ENCODE measurements at places on chromosomes 12 and 14.

- no peak for DNase-seq
These were observed 53.0 kb downstream of the SAV1 start for GRCh38 chr14:50615056-50615455.

GRCh38 chr14:95509495-95509894 lies 7.0 kb downstream of the SYNE3 start:
- no peak for DNase-seq

DNA sequence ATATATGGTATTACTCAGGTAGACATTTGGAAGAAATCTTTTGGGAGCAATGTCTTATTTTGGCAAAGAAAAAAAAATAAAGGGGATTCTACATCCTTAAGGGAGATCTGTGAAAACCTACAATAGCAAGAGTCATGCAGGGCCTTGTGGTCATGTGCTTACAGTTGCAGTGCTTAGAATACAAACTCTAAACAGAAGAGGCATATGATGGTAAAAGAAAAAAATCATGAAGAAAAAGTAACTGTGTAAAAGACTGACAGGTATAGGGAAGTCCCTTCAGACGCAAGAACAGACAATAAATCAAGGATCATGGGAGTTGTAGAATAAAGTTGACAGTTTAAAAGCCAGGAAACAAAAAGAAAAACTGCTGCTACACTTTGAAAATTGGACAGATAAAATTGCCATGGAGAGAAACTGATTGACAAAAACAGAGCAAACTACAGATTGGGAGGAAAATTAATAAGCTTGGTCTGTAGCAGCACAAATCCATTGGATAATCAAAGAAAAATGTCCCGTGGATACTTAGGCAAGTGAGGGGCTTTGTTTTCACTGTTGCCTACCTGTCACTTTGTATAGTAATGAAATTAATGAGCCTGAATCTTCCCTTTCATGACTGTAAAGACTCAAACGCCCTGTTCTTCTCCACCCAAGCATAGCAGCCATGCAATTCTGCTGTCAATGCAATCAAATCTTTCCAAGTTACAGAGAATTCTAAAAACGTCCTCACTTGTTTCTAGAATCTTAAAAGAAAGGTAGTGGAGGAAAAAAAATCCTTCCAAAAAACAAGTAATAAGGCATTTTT lies 402.0 kb downstream of the SYT1 start:
- DNase-seq, result no peak

DNA sequence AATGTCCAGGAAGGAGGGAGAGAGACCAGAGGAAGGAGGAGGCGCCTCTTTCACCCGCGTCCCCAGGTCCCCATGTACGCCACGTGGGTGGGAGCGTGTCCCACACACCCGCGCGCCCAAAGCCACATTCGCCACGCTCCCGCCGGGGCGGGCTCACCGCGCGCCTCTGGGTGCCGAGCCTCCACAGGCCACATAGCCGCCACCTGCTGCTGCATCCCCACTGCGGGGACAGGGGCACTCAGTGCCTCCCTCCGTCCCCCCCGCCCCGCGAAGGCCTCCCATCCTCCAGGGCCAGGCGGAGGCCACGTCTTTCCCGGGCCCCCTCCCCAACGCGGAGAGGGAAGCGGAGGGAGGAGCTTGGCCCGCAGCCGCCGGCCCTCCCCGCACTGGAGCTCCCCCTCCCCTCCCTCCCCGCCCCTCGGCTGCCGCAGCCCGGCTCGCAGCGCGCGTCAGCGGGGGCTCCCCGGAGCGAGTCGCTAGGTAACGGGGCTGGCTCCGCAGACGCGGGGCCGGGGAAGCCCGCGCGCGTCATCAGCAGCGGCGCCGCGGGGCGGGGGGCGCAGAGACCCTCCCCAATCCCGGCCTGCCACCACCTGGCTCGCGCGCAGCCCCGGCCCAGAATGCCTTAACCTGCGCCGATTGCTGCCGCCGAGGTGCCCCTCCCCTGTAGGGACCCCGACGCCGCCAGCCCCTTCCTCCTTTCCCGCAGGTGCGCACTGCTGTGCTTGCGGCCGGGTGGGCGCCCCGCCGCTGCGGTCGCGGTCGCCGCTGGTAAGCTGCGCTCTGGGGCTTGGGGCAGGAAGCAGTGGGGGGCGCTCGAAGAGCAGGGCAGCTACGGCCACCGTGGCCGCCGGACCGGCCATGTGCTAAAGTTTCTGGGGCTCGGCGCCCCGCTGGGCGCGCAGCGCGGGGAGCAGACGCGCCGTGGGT lies 536 bp upstream of the TUNAR start:
- DNase-seq, result no peak

DNA sequence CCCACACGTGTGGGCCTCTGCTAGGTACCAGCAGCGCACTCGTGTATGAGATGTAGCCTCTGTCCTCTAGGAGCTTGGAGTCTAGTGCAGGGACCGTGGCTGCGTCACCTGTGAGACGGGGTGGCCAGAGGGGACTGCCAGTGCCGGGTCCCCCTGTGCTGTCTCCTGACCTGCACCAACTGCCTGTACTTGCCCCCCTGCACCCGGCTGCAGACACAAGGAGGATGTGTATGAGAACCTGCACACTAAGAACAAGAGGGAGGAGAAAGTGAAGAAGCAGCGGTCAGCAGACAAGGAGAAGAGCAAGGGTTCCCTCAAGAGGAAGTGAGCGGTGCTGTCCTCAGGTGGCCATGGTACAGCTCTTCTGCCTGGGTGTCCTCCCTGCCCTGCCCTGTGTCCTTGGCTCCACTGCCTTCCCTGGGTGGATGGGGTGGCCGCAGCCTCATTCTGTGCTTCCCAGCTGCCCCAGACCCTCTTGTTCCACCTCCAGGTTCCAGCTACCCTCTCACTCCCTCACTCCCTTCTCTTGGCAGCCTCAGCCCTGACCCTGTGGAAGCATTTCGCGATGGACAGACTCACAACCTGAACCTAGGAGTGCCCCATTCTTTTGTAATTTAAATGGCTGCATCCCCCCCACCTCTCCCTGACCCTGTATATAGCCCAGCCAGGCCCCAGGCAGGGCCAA lies 9.6 kb downstream of the PTPN6 start:
- DNase-seq, result no peak

DNA sequence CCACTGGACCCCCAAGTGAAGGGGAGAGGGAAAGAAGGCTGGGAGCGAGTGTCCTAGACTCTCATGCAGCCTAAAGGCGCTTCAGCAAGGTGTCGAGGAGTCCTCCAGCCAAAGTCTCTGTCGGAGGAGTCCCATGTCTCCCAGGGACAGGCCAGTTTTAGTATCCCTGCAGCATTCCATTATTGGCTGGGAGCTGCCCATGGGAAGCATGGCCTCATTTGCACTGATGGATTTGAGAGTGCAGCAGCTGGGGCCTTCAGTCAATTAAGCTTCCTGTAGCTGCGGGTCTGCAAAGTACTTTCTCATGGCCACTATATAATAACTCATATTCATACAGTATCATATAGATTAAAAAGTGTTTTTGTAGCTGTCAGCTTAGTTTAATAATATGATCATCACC lies 12.4 kb upstream of the RPH3A start:
- no peak for DNase-seq

DNA sequence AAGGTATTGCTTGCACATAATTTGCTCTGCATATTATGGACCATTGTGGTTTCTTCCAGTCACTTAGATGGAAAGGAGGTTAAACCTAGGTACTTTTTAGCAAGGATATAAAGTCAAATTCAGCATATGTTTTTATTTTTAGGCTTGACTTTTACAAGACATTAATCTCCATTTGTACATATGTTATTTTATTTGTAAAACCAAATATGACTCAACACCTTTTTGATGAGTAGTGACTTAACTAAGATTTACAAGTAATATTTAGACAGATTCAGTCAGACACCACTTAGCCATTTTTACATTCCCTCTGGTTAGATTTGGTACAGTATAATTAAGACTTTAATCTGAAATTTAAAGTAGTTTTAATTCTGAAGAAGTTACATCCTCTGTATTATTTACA lies 55.0 kb downstream of the BHLHE41 start:
- DNase-seq, result no peak

DNA sequence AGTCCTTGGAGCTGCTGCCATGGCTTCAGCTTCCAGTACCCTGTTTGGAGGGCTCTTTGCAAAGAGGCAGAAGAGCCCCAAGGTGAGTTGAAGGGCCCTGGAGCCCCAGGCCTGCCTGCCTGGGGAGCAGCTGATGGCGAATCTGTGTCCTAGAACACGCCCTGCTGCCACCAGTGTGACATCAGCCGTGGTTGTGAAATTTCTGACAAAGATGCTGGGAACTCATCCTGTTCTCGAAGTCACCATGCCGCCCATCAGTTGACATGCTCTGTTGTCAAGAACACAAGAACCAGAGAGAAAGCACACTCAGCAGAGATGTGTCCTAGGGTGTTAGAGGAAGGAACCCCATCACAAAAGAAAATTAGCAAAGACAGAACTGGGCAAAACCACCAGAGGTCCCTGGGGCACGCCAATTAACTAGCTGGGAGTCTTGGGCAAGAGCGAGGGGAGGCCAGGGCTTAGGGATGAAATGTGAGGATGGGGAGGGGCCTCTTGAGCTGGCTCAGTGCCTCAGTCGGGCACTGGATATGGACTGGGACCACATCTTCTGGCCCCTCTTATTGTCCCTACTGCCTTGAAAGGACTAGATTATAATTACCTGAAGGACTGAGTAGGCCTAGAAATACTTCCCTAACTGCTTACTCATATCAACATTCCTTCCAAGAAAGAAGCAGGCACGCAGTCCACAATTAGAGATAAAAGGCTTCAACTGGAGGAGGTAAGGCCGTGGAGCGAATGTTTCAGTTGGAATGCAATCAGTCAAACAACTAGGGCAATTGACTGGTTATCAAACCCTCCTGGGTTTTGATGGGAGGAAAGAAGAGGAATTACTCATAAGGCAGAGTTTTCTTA lies 163.1 kb downstream of the CACNA1C start:
- no peak for DNase-seq

DNA sequence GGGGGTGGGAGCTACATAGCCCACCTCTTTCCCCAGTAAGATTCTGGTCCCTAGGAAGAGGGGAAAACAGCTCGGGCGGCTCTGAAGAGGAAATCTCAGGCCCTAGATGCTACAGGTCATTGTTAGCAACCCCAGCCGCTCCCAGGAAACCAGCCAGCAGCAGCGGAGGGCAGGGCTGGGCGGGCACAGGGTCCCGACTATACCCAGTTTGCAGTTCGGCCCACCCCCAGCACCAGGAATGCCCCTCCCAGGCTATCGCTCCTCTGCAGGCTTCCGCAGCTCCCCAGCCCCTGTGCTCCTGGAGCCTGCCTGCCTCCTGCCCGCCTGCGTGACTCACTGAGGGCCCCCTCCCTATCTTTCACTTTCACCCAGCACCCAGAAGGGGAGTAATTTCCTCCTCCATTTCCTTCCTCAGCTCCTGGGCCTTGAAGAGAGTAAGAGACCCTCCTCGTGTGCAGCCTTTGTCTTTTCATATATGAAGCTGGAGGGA lies 27.2 kb upstream of the PNMA1 start:
- DNase-seq, result peak; percentile 43

GRCh38 chr14:69676723-69677122 lies 65.3 kb downstream of the SUSD6 start:
- no peak for DNase-seq

GRCh38 chr12:96907671-96908422 lies 790 bp downstream of the NEDD1 start:
- DNase-seq, result peak; percentile 3

DNA sequence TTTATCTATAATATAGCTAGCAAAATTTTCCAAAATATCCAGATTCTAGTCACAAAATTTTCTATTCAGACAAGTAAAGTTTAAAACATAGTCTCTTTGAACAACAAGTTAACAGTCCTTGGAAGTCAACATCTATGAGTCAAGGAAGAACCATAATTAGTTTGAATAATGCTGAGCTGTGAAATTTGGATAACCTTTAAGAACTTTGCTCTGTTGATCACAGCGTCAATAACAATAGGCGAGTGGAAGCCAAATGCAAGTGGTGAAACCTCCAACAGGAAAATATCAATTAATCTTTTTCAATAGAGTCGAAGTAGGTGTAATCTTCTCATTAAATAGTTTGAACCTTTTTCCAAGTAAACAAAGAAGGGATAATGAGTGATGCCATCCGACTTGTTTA lies 466.6 kb downstream of the FOXG1 start:
- no peak for DNase-seq

DNA sequence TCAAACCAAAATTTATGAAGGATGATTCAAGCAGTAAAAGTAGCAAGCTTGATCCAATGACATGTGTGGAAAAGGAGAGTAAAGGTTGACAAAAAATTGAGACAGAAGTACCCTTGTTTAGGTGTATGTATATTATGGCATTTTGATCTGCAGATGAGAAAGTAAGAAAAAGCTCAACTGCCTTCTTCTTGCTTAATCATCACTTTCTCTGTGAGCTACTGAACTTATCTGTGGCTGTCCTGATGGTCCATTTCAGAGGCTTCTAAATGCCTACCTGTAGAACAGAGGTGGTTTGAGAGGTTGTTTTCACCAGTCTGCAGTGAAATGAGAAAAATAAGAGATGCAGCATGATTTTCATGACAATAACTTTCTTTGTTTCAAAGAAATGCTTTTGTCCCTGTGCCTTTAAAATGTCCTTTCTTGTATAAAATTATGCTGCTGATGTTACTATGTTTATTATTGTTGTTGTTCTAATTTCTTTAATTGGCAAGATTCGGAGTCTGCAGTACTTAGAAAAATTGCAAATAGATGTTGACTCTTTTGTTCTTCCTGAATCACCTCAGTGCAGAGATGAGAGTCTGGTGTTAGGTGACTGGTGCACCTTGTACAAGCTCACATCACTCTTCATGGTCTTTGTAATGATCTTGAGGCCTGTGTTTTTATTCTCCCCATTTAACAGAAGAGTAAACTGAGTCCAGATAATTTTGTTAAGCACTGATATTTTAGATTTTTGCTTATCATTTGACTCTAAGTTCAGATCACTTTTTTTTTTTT lies 821.9 kb downstream of the VRK1 start:
- DNase-seq, result no peak

GRCh38 chr12:92600052-92600451 lies 102.7 kb upstream of the PLEKHG7 start:
- DNase-seq, result no peak

DNA sequence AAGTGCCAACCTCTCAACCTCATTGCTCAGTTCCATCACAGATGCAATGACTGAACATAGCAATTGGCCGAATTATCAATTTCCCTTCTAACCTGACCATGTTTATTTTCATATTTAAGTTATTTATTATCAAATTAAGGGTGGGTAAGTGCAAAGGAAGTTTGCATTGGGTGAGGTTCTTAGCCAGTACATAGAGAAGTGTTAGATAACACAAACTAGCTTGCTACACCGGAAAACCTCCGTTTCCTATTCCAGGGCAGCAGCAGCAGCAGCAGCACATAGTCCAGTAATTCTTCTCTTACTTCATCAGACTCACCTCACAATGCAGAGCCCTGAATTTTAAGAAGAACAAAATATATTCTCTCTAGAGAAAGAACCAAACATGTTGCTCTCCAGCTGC lies 200.5 kb upstream of the OR4E1 start:
- no peak for DNase-seq

DNA sequence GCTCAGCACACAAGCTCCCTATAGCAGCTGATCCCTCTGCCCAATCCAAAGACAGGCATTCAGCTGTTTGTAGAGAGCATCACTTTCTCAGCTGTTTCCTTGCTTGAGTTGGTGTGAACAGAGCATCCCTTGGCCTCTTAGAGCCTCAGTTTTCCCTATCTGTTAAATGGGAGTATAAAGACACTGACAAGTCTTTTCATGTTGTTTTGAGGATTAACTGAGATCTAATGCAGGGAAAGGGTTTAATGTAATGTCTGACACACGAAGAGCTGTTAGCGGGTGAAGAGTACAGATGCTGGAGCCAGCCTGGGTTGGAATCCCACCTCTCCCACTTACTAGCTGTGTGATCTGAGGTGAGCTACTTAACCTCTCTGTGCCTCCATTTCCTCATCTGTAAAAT lies 149.5 kb downstream of the PHETA1 start:
- no peak for DNase-seq

All from fibroblast of the conjunctiva (primary cell).